Upper lobe of right lung (tissue), 1 donor: ENCODE measurements at places on chromosomes 7 and 10.

DNA sequence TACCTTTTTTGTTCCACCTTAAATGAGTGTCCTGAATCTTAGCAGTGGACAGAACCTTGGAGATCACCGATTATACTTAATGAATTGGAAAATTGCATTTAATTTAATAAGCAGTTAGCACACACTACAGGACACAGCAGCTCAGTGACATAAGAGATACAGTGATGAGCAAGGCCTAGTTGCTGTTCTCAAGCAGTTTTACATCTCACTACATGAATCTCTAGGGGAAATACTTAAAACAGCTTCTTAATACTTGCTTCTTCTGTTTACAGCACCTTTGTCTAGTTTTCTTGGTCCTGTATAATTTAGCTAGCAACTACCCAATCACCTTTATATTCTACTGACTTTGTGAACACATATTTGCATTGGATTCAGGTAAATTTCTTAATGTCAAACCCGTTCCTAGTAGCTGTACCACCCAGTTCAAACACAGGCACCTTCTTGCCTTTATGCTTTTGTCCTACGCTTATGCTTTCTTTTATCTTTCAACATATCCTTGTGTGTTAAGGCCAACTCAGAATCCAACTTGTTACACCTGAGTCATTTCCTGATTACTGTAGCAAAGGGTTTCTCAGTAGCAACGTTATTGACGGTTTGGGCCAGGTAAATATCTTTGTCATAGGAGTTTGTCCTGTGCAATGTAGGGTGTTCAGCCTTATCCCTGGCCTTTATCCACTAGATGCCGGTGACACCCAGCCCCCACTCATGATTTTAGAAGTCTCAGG lies 1.8 kb downstream of the STAM start:
- peak overlapping the region; percentile 99 for H3K27ac ChIP-seq
- H3K36me3 ChIP-seq, result no peaks in the 10 kb centered on the region
- no peak for DNase-seq
- H3K4me1 ChIP-seq, result peaks cover 46% of the 10 kb centered on the region
- H3K27me3 ChIP-seq, result no peaks in the 10 kb centered on the region
- peak overlapping the region; percentile 94 for H3K4me3 ChIP-seq

GRCh38 chr7:152392254-152392653 lies 43.5 kb downstream of the KMT2C start:
- no peaks in the 10 kb centered on the region for H3K27me3 ChIP-seq
- peaks cover 3% of the 10 kb centered on the region for H3K4me1 ChIP-seq
- H3K36me3 ChIP-seq, result no peaks in the 10 kb centered on the region
- no peak overlapping the region for H3K4me3 ChIP-seq
- DNase-seq, result no peak
- no peak overlapping the region for H3K27ac ChIP-seq

DNA sequence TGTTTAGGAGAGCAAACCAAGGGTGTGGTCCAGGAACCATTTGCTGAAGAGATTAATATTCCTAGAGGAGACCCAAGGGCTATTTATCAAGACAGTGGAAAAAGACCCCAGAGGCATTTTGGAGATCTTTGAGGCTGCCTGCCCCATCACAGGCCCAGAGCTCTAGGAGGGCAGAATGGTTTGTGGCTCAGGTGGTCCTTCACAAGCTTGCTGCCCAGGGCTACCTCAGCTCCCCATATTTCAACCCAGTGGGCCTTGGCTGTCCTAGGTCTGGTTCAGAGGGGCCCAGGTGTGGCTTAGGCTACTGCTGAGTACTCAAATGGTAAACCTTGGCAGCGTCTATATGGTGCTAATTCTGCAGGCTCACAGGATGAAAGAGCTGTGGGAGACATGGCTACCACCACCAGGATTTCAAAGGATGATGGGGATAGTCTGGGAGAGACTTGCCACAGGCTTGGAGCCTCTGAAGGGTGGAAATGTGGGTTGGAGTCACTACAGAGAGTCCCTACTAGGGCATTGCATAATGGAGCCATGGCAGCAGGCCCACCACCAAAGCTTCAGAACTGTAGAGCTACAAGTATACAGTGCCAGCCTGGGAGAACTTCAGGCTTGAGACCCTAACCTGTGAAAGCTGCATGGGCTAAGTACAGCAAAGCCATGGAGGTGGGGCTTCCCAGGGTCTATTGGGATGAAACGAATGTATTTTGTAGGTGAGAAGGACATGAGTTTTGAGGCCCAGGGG lies 24.3 kb downstream of the PTEN start:
- no peak for DNase-seq
- no peak overlapping the region for H3K27ac ChIP-seq
- H3K4me3 ChIP-seq, result no peak overlapping the region
- peaks cover 12% of the 10 kb centered on the region for H3K36me3 ChIP-seq
- peaks cover 5% of the 10 kb centered on the region for H3K4me1 ChIP-seq
- H3K27me3 ChIP-seq, result no peaks in the 10 kb centered on the region

DNA sequence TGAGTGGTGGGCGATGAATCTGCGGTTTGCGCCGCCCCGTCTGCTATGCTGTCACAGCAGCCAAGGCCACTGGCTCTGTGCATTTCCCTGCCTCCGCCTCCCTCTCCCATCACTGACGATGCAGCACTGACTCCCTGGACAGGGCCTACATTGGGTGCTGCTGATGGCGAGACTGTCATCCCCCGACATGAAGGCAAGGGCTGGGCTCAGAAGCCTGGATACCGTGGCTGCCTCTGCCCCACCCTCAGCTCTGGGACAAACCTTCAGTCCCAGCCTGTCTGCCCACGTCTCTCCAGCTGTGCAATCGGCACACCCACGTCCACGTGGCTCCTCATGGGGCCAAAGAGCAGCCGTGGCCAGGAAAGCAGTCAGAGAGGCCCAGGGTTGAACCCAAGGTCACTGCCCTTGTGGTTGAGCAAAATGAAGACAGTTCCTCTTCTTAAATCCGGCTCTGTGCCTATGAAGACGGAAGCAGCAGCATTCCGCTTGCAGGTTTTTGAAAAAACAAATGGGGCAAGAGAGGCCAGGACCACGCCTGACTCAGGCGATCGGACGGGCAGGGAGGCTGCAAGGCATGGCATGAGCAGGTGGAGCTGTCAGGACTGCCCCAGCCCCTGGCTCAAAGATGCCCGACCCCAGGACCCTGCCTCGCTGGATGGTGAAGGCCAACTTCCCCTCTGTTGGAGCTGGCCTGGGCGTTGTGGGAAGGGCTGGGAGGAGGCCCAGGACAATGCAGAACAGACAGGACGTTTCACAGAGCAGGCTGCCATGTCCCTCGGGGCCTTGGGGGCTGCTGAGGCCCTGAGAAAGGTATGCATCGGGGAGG lies 517.5 kb downstream of the DNAJB6 start:
- H3K27me3 ChIP-seq, result no peaks in the 10 kb centered on the region
- no peaks in the 10 kb centered on the region for H3K36me3 ChIP-seq
- peaks cover 4% of the 10 kb centered on the region for H3K4me1 ChIP-seq

GRCh38 chr10:32618482-32618881 lies 172.5 kb downstream of the CCDC7 start:
- no peak overlapping the region for H3K4me3 ChIP-seq
- H3K27ac ChIP-seq, result no peak overlapping the region
- no peaks in the 10 kb centered on the region for H3K4me1 ChIP-seq
- no peaks in the 10 kb centered on the region for H3K27me3 ChIP-seq
- DNase-seq, result no peak
- H3K36me3 ChIP-seq, result no peaks in the 10 kb centered on the region

GRCh38 chr7:157794746-157795065 lies 457.9 kb downstream of the DNAJB6 start:
- no peaks in the 10 kb centered on the region for H3K27me3 ChIP-seq
- no peaks in the 10 kb centered on the region for H3K4me1 ChIP-seq
- H3K4me3 ChIP-seq, result no peak overlapping the region
- no peak for DNase-seq

DNA sequence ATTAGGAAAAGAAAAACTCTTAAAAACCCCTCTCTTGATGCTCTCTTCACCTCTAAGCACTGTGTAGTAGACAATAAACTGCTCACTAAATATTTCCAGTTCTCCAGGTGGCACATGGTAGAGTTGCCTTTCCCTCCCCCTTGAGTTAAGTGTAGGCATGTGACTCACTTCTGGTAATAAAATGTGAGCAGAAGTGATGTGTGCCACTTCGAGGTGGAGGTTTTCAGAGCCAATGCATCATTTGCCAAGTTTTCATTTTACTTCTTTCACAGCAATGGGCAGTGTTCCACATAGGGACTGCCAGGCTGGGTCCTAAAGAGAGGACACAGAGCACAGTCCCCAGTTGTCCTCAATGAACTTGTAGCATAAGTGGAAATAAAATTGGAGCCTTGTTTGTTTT lies 131.6 kb upstream of the NPY start:
- H3K4me1 ChIP-seq, result no peaks in the 10 kb centered on the region
- H3K36me3 ChIP-seq, result no peaks in the 10 kb centered on the region
- no peak for DNase-seq
- no peaks in the 10 kb centered on the region for H3K27me3 ChIP-seq
